SW 1271 (cell line): ENCODE measurements at places on chromosomes 16 and 17.
A peak's percentile ranks its signal among the peaks of the same experiment; 100 is the strongest.

- DNase-seq = no peak
These were observed 47.9 kb upstream of the ARHGAP17 start for GRCh38 chr16:25063102-25063501.

GRCh38 chr16:30658731-30659506 is 688 bp downstream of the FBRS start:
- peak; percentile 96 for DNase-seq

GRCh38 chr17:50679008-50679544 is 28.6 kb downstream of the ANKRD40 start:
- no peak for DNase-seq

DNA sequence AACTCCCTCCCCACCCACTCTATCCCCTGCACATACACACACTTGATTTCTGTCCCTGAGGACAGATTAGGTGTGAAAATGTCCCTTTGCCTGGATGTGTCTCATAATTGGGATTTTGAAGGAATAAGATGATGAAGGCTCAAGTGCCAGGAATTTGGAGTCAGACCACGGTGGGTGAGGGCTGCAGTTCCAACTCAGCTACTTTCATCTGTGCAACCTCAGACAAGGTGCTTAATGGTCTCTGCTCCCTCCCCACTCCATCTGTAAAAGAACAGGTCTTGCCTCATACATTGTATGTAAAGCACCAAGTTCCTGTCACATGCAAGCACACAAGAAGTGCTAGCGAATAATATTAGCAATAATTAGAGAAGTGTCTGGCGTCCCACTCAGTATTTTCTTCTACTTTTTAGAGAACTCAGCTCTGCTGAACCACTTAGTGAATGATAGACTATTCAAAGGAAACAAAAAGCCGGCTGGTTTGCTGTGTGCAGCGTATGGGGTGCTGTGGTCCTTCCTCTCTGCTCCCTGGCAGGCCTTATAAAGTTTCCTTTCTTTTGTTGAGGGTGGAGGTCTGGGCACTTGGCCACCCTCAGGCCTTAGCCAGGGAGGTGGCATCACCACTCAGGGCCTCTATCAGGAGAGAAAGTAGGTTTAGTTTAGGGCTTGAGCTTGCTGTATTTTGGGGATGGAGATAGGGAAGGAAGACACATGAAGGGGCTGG is 6.4 kb downstream of the TBX4 start:
- DNase-seq = no peak

DNA sequence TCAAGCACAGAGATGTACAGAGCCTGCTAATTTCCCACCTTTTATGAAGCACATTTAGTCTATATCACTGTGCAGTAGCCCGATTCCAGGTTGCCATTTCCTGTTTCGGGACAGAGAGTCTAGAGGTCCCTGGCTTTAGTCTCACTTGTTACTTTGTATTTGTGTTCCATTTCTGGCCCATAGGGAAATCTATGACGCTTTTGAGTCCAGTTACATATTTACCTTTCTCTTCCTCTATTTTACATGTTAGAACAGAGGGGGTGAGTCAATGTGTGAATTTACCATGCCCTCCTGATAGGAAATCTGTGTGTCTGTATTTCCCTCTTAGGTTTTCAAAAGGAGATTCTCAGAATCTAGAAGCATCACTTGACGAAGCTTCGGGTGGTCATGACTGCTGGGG is 227.1 kb upstream of the ZFHX3 start:
- DNase-seq = no peak

GRCh38 chr17:75643643-75644017 is 10.4 kb downstream of the SMIM5 start:
- DNase-seq = no peak

- peak; percentile 66 for DNase-seq
These were observed 684 bp upstream of the SPIRE2 start for GRCh38 chr16:89827383-89828198.

- DNase-seq = no peak
These were observed 8.6 kb downstream of the CX3CL1 start for GRCh38 chr16:57380671-57381462.

- DNase-seq = no peak
These were observed 5.2 kb downstream of the RUSF1 start for GRCh38 chr16:31502981-31503380.

DNA sequence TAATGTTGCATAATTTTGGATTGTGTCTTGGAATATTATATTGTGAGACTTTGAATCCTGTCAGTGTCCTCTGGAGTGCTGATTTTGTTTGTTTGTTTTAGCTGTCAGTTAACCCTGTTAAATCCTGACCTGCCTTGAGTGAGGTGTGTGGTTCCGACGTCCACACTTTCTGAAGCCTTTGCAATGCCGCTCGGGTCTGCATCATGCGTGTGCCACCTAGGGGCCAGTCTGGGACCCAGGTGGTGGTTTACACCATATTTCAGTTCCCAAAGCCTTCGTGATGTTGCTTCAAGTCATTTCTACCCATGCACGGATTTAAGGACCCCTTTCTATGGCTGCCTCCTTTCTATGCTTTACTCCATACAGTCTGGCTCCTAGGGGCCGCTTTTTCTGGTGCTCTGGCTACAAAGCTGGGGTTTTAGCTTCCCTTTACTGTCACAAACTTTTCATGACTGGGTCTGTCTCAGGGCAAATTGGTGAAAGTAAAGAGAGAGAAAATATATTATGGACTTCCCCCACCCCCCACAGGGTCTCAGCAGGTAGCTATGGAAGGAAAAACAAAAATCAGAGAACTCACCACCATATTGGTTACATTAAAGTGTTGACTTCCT is 11.4 kb upstream of the OR4D1 start:
- DNase-seq = no peak

DNA sequence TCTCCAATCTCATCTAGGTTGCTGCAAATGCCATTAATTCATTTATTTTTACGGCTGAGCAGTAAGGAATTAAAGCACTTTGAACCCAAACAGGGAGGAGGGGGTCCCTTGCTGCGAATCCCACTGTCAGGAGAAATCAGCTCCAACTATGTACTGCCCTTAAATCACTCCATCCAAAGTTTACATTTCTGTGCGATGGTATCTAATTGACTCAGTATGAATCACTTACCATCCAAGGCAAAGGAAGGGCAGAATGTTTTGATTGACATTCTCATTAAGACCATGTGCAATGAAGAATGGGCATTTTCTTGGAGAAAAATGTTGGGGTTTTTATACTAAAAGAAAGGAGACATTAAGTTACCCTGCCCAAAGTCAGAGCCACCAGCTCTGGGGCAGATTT is 47.7 kb upstream of the XYLT1 start:
- DNase-seq = no peak

- DNase-seq = no peak
These were observed 14.4 kb upstream of the MYLK3 start for GRCh38 chr16:46762583-46762982.

- no peak for DNase-seq
These were observed 513.6 kb upstream of the CDH8 start for GRCh38 chr16:62549875-62550274.

- no peak for DNase-seq
These were observed 23.4 kb downstream of the RBFOX3 start for GRCh38 chr17:79587421-79587820.

DNA sequence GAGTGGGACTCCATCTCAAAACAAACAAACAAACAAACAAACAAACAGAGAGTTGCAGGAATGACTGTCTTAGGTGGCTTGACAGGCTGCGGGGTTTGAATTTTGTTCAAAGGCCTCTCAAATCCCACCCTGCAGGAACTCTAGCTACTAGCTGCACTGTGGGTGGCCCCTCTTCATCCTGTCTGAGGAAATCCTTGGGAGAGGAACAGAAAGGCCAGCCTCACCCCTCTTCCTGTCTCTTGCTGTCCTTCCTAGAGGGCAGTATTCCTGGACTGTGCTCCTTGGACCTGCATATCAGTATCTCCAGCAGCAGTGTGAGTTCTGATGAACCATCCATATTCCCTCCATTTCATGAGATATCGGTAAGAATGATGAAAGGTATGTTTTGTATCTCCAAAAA is 2.0 kb upstream of the CCDC92B start:
- no peak for DNase-seq

- DNase-seq = no peak
These were observed 392.9 kb upstream of the EEF2KMT start for GRCh38 chr16:5490499-5490898.

DNA sequence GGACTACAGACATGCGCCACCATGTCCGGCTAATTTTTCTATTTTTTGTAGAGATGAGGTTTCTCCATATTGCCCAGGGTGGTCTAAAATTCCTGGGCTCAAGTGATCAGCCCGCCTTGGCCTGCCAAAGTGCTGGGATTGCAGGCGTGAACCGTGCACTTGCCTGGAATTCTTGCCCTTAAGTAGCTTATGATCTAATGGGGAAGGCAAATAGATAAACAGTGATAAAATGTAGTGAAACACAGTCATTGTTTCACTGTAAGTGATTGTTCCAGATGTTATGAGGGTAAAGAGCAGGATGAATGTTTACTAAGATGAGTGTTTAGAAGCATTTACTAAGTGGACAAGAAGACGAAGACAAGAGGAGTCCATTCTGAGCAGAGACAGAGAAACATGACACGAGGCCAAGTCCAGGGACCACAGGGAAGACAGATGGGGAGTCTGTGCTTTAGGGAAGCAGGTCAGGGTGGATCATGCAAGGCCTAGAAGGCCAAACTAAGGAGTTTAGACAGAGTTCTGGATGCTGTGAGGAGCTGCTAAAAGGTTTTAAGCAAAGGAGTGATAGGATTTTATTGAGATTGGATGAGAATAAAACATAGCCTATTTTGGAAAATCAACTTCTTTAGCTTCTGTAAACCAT is 36.9 kb downstream of the YPEL2 start:
- no peak for DNase-seq

DNA sequence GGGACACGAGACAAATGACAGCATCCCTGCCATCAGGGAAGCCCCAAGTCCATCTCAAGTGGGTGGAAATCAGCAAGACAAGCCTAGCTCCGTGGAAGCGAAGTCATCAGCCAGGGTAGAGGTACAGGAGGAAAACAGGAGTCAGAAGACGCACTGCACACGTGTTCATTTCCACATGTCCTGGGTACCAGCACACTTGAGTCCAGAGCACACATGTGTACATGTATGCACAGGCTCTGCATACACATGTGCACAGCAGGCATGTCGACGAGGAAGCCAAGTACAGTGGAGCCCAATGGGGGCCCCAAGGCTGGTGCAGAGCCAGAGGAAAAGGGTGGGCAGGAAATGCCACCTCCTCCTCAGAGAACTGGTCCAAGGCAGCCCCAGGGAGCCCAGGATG is 75.9 kb downstream of the ZNF423 start:
- DNase-seq = no peak

DNA sequence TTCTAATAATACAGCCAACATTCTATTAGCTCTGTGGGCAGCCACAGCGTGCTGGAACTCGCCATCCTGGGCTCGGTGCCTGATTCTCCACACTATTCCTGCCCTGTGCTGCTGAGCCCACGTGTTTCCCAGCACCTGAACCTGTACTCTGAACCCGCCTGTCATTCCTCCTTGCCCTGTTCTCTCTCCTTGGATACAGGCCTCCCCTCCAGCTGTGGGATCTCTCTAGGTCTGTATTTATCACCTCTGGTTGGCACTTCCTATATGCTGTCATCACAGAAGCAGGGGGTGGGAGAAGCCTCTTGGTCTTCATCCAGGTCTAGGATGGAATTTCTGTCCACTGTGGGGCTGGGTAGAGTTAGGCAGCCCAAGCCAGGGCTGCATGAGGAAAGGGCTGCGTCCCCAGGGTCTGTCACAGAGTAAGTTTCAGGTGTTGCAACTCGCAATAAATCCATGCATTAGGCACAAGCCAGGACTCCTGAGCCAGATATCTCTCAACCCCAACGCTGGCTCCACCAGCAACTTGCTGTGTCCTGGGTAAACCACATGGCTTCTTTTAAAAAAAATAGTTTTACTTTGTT is 56.0 kb downstream of the ABAT start:
- no peak for DNase-seq

- no peak for DNase-seq
These were observed 27.1 kb upstream of the SSTR5 start for GRCh38 chr16:1045310-1045992.

GRCh38 chr17:41536741-41537613 is 8.9 kb upstream of the KRT19 start:
- DNase-seq = no peak

GRCh38 chr17:19387921-19388521 is 1.0 kb upstream of the MFAP4 start:
- DNase-seq = no peak

- DNase-seq = no peak
These were observed 899 bp downstream of the ACE start for GRCh38 chr17:63477480-63478440.

- peak; percentile 36 for DNase-seq
These were observed 53.0 kb downstream of the RPA1 start for GRCh38 chr17:1882836-1883235.

DNA sequence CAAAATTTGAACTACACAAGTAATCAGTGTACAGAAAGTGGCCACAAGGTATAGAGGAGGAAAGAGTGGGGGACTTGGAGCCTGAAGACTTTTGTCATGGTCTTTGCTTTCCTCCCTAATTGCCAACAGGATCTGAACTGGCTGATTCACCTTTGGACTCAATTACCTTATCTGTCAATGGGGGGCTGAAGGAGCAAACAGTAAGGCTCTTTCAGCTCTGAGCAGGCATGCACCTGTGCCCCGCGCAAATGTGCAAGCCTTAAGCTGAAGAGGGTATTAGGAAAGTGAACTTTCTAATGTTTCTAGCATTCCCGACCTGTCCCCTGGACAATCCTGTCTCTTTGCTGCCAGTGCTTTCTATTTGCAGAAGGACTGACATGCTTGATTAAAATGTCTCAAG is 302.7 kb downstream of the CA10 start:
- no peak for DNase-seq

DNA sequence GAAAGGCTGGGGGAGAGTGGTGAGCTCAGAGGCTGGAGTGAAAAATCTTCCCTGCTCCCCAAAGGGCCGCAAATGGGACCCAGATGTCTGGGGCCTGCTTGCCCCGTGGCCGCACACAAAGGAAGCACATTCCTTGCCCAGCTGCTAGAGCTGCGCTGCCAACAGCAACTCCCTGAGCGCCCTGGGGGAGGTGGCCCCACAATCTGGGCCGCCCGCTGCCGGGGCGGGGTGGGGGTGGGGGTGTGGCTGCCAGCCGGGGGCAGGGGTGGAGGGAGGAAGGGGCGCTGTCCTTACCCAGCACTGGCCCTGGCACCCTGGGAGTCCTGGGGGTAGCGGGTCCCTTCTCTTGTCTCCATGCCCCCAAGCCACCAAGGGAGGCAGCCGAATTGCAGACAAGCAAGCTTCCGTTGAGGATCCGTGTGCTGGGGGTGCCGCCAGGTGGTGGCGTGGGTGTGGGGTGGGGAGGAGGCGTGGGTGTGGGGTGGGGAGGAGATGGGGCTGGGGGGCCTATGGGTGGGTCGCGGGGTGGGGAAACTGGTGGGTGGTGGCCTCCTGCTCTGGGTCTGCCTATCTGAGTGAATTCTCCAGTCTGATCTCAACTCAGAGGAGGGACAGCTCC is 48.4 kb upstream of the PABPN1L start:
- no peak for DNase-seq

- DNase-seq = no peak
These were observed 64.0 kb downstream of the TBC1D16 start for GRCh38 chr17:79971651-79972050.
